ENCODE measurements at places on chromosomes 2 and 18.

- no peak for DNase-seq
Observed at GRCh38 chr2:166891727-166892126, 3.4 kb downstream of the XIRP2 start.

DNA sequence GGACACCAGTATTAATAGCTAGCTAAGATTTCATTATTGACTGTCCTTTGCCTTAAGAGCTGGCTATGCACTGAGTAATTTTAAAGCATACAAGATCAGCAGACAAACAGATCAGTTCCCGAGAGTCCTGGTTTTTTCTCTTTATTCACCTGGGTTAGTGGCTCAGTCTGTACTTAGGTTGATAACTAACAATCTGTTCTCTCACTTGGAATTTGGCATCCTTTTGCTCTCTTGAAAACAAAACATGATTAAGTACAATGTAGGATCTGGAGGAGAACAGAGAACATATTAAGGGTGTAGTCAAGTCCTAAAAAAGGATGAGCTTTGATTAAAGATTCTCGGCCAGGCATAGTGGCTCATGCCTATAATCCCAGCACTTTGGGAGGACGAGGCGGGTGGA, 16.6 kb downstream of the ARPC2 start:
- DNase-seq: no peak

- DNase-seq: no peak
Observed at GRCh38 chr2:54550547-54550946, 94.4 kb downstream of the SPTBN1 start.

GRCh38 chr18:57475408-57475807, 40.2 kb downstream of the ONECUT2 start:
- DNase-seq: no peak
